ENCODE measurements at places on chromosomes 4 and X. TPM values are rescaled to one million over a fixed set of nuclear protein-coding genes. Genes with fewer than 3 reads are reported as not detected.

The SHOX gene
- not detected for total RNA-seq

The SLC34A2 gene
- total RNA-seq = not detected

The PSMD10 gene
- 28.4 TPM for total RNA-seq

The TRMT2B gene
- total RNA-seq = 14.7 TPM

The SLC49A3 gene
- total RNA-seq = 10.4 TPM

The GLRB gene
- total RNA-seq = 3.9 TPM

The SMARCA5 gene
- 34.2 TPM for total RNA-seq

The PCDH11X gene
- total RNA-seq = 0.52 TPM

The MAGEC3 gene
- 0.29 TPM for total RNA-seq

The ACOX3 gene
- 29.7 TPM for total RNA-seq

The SHISA3 gene
- total RNA-seq = 1.5 TPM

The NKAP gene
- 5.9 TPM for total RNA-seq

The ARL9 gene
- total RNA-seq = 0.48 TPM
